HT-29 (cell line): ENCODE measurements at places on chromosomes 5 and 9. TPM values are rescaled to one million over a fixed set of nuclear protein-coding genes. Genes with fewer than 3 reads are reported as not detected.

DNA sequence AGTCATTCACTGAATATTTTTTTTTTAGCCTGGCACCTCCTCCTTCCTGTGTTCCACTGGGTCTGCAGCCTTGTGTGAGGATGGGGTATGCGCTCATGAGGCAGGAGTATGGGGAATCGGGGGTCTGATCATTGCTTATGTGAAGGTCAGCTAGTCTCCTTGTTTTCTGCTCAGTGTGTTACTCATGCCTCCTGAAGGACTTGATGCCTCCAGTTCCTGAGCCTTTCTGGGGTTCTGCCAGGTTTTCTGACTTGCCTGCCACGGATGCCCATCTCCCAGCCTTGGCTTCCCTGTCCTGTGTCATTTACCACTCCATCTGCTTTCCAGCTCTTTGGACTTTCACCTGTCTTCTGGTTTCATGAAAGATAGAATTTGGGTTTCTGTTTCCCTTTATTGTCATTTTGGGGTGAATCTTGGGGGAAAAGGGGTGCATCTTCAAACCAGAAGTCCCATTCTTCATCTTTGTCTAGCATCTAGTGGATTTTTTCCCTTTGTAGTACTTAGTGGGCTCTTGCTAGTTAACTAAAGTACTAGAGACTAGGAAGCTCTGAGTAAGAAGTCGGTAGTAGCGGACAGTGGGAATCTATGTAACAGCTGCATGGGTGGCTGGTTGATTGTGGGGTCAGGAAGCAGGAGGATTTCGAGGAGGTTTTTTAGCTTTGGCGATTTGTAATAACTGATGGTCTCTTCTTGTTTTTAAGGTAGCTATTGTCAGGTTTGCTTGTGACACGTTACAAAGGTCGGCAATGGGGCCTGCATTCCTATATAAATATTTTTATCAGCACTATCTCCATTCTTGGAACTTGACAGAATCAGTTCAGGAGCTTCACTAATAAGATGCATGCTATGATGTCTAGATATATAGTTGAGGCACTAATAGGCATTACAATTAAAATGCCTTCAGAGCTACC is 8.2 kb downstream of the OTULIN start:
- DNase-seq, result no peak

DNA sequence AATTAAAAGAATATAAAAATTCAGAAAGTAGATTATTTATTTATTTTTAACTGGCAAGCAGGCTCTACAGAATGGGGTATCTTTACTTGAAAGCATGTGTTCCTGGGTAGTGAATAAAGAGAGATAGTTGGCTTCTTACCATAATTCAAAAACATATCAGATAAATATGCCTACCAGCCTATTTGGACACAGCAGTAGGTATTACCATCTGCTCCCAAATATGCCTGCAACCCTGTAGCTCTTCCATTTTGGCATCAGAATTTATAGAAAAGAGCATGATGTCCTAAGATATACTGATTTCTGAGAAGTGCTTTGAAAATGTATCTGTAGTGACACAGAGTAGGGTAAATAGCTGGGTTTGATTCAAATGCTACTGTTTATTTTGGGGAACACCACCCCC is 1300.5 kb upstream of the DMAC1 start:
- no peak for DNase-seq

The RETREG1 gene
- total RNA-seq, result 0.83 and 1.6 TPM in 2 replicates

- no peak for DNase-seq
Measured at GRCh38 chr9:69214939-69215338, 40.9 kb downstream of the TJP2 start.

The CRAT gene
- total RNA-seq, result 37.4 and 43.7 TPM in 2 replicates

DNA sequence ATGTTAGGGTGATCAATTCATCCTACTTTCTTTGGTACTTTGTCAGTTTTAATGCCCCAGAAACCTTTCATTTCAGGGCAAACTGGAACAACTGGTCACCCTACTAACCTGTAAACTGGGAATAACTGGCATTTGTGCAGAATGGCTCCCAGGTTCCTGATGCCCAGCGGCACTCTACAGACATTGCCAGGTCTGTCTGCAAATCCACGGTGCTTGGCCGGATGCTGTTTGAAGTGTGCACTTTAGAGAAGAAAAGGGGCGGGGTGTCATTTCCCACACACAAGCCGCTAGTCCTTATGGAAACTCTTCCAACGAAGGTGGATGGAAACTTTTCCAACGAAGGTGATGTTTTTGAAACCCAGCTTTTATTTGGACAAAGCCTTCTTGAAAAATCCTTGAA is 49.9 kb upstream of the OTULINL start:
- no peak for DNase-seq

GRCh38 chr5:143707806-143708205 is 104.2 kb upstream of the HMHB1 start:
- no peak for DNase-seq

The NEUROG1 gene
- total RNA-seq, result not detected in 2 replicates

DNA sequence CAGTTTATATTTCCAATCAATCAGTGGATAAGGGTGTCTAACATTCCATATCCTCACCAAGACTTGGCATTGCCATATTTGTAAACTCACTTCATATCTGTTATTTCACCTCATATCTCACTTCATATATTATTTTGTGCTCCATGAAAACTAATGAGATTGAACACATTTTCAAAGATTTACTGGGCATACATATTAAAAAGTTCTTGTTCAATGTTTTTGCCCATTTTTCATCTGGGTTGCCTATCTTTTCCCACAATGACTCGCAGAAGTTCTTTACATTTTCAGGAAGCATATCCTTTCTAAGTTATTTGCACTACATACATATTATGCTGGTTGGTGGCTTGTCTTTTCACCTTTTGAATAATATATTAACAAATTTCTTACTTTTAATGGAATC is 15.3 kb downstream of the ZNF510 start:
- DNase-seq, result no peak

- no peak for DNase-seq
Measured at GRCh38 chr9:121703014-121703734, 51.7 kb downstream of the DAB2IP start.

DNA sequence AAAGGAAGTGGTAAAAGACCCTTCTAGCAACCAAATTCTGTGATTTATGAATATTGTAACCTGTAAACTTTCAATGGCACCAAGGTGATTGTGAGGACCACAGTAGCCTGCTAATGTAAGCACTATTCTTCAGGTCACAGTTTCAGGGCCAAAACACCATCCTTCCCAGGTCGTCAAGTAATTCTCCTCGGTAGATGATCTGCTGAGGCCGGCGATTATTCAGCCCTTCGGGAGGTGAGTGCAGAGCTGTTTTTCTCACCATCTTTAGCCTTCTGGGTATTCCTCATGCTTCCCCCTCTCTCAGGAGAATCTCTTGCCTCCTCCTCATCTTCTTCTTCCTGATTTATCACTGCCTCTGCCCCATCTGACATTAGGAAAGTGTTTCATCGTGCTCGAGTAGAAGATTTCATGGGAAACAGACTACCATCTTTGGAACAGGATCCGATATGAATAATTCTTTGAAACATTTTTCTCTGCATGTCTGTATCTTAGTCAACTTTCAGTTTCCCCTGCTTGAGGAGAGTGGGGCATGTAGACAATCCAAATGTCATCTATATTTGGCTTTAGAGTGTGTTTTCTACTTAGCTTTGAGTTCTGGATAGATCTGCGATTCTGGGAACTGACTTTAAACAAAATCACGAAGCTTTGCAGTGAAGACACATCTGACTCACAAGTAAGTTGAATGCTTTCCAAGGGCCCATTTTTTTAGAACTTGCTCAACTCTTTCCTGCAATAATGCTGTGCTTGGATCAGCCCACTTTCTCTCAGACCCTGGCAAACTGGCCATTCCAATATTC is 173.9 kb downstream of the AOPEP start:
- no peak for DNase-seq

- DNase-seq, result no peak
Measured at GRCh38 chr5:152259702-152260101, 145.4 kb downstream of the NMUR2 start.

The IFNK gene
- not detected in 2 replicates for total RNA-seq

The DPM2 gene
- 44.3 and 47.0 TPM in 2 replicates for total RNA-seq

GRCh38 chr5:76710991-76711390 is 4.9 kb upstream of the F2R start:
- DNase-seq, result no peak

DNA sequence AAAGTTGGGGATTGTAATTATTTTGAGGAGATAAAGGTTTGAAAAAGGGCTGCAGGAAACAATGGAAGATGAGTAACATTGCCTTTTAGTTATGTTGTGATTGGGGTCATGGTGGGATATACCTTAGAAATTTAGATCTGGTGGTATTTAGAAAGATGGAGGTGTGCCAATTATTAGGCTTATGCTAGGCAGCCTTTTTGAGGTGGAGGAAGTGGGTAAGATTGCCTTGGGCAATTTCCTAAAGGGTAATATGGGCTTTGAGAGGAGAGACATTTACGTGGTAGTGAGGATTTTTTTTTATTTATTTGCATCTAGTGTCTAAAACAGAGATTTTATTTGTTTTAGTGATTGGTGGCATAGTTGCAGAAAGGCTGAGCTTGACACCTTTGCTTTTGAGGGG is 10.5 kb downstream of the HSPA4 start:
- no peak for DNase-seq

The IRX1 gene
- not detected in 2 replicates for total RNA-seq

- DNase-seq, result no peak
Measured at GRCh38 chr5:131595088-131596033, 39.7 kb downstream of the RAPGEF6 start.

- no peak for DNase-seq
Measured at GRCh38 chr9:93586290-93587057, 10.1 kb downstream of the PHF2 start.

- no peak for DNase-seq
Measured at GRCh38 chr5:30131-30530, 61.8 kb upstream of the PLEKHG4B start.

DNA sequence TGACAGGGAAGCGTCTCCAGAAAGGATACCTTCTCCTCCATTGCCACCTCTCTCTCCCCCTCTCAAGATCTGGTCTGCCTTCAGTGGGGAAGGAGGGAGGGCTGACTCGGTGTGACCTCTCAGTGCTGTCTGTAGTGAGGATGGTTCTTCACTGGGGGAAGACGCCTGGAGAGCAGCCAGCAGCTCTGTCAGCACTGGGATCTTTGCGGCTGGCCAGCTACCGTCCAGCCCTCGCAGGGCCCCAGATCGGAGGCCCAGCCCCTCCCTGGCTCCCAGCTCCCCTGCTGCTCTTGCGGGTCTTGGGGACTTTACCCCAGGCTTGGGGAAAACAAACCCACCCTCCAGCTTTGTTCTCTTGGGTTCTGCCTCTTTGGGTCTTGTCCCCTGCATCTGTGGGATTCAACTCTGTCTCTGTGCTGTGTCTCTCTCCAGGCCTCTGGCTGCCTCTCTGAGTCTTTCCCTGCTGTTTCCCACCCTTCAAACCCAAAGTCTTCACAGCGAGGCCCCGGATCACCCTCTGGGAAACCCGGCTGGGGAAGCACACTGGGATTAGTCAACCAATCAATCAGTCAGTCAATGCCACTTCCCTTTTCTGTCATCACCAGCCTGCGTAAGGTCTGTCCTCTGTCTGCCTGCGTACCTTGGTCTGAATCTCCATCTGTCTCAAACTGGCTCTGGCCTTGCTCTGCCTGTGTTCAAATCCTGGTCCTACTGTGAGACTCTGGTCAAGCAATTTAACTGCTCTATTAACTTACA is 23.0 kb downstream of the FGF18 start:
- DNase-seq, result no peak

- DNase-seq, result no peak
Measured at GRCh38 chr5:174446446-174446845, 277.9 kb upstream of the MSX2 start.

The FOXD1 gene
- total RNA-seq, result 0.20 and 0.31 TPM in 2 replicates

GRCh38 chr5:61617995-61618525 is 286.0 kb downstream of the ZSWIM6 start:
- DNase-seq, result no peak

GRCh38 chr9:37508135-37508833 is 22.5 kb downstream of the POLR1E start:
- DNase-seq, result no peak

The PRDM9 gene
- not detected in 2 replicates for total RNA-seq

GRCh38 chr9:116103976-116104820 is 49.4 kb upstream of the PAPPA start:
- no peak for DNase-seq

- peak; percentile 45 for DNase-seq
Measured at GRCh38 chr9:31776471-31776870, 608.0 kb upstream of the ACO1 start.

DNA sequence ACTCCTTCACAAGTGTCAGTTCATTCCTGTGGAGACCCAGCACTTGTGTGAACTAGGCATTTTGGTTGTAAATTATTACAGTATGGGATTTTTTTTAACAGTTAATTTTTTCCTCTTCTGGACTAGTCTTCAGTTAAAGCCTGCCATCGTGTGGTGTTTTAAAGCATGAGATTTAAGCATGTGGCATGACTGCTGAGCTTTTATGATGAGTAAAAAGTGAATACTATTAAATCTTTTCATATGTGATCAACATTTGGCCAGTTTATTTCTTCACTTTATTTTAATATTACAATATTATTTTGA is 25.0 kb downstream of the LMNB1 start:
- DNase-seq, result no peak

DNA sequence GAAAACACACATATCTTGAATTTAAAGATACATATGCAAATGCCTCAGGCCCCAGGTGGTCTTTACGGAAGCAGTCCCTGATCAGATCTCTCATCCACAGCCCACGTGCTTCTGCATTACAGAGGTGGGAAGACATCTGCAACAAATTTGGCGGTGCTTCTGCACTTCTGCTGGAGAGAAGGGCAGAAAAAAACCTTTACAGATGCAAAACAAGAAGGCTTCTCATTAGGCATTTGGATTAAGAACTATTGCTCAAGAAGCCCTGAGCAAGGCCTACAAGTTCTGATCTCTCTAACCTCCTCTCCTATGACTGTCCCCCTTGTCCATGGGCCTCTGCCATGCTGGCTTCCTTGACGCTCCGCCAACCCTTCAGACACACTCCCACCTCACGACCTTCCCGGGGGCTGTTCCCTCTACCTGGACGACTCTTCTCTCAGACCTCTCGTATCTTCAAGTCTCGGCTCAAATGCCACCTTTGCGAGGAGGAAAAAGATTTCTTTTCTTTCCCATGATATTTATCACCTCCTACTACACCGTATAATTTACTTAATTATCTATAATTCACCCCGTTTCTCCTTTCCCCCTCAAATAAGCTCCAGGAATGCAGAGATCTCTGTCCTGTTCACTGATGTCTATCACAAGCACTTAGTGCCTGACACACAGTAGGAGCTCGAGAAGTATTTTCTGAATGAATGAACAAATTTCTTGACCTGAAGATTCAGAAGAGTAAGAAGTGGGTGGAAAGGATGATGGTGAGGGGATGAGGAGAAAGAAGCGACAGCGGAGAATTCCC is 1.1 kb downstream of the MTMR12 start:
- peak; percentile 18 for DNase-seq

GRCh38 chr5:133123297-133123696 is 71.5 kb downstream of the HSPA4 start:
- DNase-seq, result no peak

GRCh38 chr9:18190671-18191374 is 283.1 kb upstream of the ADAMTSL1 start:
- DNase-seq, result no peak

DNA sequence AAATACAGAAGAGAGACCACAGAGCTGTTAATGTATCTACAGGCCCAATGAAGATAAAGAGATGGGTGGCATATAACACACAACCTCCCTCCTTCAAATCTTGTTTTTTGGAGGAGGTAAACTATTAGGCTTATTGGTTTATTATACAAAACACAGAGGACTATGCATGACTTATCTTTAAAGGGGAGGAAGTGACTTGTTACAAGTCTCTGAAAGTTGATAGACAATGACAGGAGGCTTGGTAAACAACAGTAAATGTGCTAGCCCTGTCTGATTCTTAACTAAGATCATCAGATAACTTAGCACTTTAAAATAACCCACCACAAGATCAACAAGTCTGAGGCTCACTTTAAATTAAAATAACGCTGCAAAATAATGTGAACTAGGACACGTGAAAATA is 219.0 kb downstream of the MLLT3 start:
- no peak for DNase-seq

- no peak for DNase-seq
Measured at GRCh38 chr9:99349870-99350269, 127.8 kb downstream of the SEC61B start.
